ENCODE measurements at places on chromosomes 7 and 10. TPM values are rescaled to one million over a fixed set of nuclear protein-coding genes. Genes with fewer than 3 reads are reported as not detected.

The UNCX gene
- total RNA-seq = not detected

The SHH gene
- total RNA-seq = 10.0 TPM

The EBF3 gene
- total RNA-seq = 0.53 TPM

The FAM25C gene
- not detected for total RNA-seq

The GOLGA7B gene
- 0.09 TPM for total RNA-seq

The CALD1 gene
- total RNA-seq = 205 TPM

The PNLIPRP2 gene
- total RNA-seq = 0.94 TPM

The SEMA3A gene
- 0.88 TPM for total RNA-seq

DNA sequence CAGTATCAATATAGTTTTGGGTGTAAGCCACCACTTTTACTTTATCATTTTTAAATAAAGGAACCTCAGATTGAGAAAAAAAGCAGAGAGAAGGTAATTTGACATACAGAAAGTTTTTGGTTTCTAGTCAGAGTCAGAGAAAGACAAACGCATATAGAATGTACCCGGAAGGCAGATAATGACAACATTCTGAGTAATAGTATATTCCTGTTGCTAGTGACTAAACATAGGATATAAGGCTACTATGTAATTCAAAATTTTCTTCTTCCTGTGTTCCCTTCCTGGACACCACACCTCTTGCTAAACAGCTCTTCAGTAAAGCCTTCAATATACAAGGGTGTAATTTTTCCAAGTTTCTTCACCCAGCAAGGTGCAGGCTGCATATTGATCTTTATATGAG lies 597.6 kb downstream of the PCDH15 start:
- H3K36me3 ChIP-seq = no peaks in the 10 kb centered on the region
- no peaks in the 10 kb centered on the region for H3K4me1 ChIP-seq
- H3K27me3 ChIP-seq = no peaks in the 10 kb centered on the region
- H3K4me3 ChIP-seq = no peak overlapping the region
- no peak for DNase-seq

DNA sequence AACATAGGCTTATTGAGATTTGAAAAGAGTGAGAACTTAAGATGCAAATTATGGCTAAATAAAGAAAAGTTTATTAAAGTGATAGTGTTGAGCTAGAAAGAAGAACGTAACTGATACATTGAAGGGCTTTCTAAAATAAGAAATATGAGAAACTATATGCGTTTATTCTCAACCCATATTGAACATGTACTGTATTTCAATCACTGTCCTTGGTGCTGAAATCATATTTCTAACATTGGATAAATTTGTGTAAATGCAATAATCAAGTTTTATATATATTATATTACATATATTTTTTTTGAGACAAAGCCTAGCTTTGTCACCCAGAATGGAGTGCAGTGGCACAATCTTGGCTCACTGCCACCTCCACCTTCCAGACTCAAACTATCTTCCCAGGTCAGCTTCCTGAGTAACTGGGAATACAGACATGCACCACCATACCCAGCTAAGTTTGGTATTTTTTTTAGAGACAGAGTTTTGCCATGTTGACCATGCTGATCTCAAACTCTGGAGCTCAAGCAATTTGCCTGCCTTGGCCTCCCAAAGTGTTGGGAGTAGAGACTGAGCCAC lies 1065.8 kb downstream of the REEP3 start:
- no peaks in the 10 kb centered on the region for H3K27me3 ChIP-seq
- no peak overlapping the region for H3K27ac ChIP-seq
- no peaks in the 10 kb centered on the region for H3K4me1 ChIP-seq

DNA sequence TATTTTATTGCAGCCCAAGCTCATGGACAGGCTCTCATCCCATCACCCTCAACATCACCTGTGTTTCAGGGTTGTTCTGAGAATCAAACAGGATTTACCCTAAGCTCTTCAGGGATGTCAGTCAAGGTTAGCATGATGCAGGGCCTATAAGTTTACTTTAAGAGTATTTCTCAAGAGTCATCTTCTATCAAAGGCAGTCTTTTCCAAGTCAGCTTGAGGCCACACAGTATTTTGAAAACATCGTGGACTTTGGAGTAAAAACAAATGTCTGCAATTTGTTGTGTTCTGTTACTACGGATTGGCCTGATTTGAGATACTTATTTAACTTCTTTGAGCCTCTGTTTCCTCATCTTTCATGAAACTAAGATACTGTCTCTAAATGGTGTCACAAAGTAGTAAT lies 42.0 kb upstream of the NRP1 start:
- H3K27me3 ChIP-seq = no peaks in the 10 kb centered on the region
- no peak overlapping the region for H3K4me3 ChIP-seq
- DNase-seq = no peak
- no peaks in the 10 kb centered on the region for H3K4me1 ChIP-seq

DNA sequence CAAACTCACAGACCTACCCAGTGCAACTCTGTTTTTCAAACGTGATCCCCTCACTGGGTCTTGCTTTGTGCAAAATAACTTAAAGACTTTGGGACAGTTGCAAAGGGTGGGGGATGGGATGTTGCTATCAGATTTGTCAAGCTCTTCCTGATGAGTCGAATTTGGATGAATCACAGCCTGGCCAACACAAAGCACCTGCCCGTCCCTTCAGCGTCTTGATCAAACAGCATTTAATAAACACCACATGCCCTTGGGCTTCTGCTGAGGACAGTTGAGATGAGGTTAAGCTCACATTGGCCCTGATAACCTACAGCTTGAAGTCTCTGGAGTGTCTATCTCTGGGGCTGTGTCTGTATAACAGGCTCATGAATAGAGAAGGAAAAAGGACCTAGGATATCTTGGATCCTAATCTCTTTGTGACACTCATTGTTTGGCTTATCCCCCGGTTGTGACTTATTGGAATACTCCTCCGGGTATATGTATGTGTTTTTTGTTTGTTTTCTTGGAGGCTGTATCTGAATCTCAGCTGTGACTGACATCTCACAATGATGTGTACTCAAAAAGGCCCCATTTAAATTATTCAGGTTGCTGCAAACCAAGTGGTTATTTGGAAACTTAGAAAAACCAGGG lies 132.6 kb upstream of the NAMPT start:
- no peak overlapping the region for H3K4me3 ChIP-seq

DNA sequence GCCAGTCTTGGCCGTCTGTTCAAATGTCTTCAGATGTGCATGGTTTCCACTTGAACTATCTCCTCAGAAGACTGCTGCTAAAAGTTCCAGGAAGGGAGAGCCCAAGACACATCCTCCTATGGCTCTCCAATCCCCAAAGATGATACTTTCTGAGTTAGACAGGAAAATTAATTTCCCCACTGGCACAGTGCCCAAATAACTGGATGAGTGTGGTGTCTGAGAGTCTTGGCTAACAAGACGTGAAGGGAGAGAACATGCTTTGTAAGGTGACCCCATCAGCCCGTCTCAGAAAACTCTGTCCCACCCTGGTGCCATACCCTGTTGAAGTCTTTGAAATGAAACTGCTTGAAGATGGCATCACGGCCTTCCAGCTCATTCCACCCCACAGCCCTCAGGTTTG lies 2.9 kb downstream of the PCBD1 start:
- peaks cover 23% of the 10 kb centered on the region for H3K36me3 ChIP-seq
- peak overlapping the region; percentile 37 for H3K27ac ChIP-seq
- H3K4me3 ChIP-seq = no peak overlapping the region

DNA sequence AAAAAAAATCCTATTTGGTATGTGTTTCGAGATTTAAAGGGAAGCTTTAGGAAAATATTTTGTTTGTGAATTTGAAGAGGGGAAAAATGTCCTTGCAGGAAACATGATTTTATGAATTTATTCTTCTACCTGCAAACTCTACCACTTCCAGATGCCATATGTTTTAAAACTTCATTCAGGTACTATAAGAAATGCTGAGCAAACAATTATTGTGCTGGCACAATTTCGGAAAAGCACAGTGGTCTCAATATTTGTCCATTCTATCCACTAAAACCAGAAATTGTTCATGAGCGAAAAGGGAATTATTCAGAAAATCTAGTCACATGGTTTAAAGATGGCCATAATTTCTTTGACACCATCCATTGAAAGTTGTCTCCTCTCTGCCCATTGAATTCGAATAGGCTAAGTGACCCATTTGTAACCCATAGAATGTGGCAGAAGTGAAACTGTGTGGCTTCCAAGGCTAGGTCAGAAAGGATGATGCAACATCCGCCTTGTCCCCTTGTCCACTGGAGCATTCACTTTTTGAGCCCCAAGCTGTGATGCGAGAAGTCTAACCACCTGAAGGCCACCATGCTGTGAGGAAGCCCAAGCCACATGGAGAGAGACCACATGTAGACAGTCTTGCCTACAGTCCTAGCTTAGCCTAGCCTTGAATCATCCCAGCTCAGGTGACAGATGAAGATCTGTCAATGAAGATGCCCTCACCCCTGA lies 189.8 kb upstream of the PRKCQ start:
- H3K36me3 ChIP-seq = no peaks in the 10 kb centered on the region
- DNase-seq = no peak
- no peaks in the 10 kb centered on the region for H3K4me1 ChIP-seq
- no peaks in the 10 kb centered on the region for H3K27me3 ChIP-seq
- no peak overlapping the region for H3K4me3 ChIP-seq
- H3K27ac ChIP-seq = no peak overlapping the region

DNA sequence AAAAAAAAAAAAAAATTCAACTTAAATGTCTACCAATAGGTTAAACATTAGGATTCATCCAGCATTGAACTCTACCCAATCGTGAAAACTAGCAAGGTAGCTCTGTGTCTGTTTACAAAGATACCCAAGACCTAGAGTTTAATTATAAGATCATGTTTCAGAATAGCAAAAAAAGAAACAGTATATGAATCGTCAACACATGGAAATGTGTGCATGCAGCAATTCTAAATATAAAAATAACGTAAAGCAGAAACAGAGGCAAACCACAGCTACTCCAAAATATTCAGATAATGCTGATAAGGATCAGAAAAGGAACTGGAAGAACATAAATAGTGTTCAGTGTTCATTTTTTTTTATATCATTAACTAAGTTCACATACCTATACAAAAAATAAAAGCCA lies 68.7 kb downstream of the AFAP1L2 start:
- H3K27me3 ChIP-seq = no peaks in the 10 kb centered on the region
- H3K27ac ChIP-seq = no peak overlapping the region
- H3K4me3 ChIP-seq = no peak overlapping the region
- no peaks in the 10 kb centered on the region for H3K4me1 ChIP-seq

DNA sequence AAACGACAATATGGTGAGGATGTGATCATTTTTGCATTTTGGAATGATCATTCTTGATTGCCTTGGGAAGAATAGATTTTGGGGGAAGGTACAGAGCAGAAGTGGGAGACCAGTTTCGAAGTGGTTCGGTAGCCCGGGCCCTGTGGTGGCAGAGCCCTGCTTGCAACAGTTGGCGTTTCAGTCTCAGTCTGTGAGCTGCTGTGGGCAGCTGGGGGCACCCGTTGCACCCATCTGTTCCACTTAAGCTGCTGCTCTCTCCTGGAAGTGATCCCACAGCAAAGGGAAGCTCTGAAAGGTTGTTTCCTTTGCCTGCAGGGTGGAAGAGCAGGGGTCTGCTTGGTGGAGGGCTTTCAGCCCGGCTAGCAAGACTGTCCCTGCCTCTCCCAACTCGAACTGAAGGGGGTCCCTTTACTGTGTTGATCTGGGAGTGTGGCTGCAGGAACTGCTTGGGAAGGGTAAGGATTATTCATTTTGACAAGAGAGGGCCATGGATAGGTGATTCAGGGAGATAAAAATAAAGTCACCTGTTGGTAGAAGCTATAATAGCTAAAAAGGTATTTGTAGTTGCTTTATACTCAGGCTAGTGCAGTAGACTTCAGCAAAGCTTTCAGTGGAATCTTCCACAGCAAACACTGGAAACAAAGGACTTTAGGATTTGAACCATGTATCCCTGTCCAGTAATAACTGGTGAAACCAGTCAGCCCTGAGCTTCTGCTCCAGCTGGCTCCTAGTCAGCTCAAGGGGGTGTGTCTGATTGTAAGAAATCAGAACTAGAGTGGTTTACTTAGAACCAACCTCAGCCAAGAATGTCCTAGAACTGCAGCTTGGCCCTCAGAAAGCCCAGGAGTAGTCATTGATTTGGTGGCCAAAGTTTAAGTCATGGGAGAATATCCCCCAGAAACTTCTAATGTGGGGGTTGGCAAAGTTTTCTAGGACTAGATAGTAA lies 53.1 kb upstream of the PDCD4 start:
- no peak for DNase-seq
- H3K36me3 ChIP-seq = no peaks in the 10 kb centered on the region
- H3K27ac ChIP-seq = no peak overlapping the region
- H3K4me3 ChIP-seq = no peak overlapping the region
- H3K4me1 ChIP-seq = peaks cover 18% of the 10 kb centered on the region
- H3K27me3 ChIP-seq = no peaks in the 10 kb centered on the region

DNA sequence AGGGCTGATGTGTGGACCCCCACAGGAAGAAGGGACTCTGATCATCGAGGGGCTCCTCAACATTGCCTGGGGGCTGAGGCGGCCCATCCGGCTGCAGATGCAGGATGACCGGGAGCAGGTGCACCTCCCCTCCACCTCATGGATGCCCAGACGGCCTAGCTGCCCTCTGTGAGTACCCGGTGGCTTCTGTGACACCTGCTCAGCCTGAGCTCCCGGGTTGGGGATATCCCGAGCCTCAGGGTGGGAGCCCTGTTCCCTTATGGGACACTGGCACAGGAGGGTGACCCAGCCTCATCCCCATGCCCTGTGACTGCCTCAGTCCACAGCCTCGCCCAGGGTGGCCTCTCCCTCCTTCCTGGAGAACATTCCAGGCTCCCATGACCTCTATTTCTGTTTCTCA lies 3.9 kb upstream of the DEPP1 start:
- H3K27ac ChIP-seq = peak overlapping the region; percentile 71
- H3K36me3 ChIP-seq = no peaks in the 10 kb centered on the region
- H3K4me1 ChIP-seq = peaks cover 41% of the 10 kb centered on the region
- no peaks in the 10 kb centered on the region for H3K27me3 ChIP-seq

DNA sequence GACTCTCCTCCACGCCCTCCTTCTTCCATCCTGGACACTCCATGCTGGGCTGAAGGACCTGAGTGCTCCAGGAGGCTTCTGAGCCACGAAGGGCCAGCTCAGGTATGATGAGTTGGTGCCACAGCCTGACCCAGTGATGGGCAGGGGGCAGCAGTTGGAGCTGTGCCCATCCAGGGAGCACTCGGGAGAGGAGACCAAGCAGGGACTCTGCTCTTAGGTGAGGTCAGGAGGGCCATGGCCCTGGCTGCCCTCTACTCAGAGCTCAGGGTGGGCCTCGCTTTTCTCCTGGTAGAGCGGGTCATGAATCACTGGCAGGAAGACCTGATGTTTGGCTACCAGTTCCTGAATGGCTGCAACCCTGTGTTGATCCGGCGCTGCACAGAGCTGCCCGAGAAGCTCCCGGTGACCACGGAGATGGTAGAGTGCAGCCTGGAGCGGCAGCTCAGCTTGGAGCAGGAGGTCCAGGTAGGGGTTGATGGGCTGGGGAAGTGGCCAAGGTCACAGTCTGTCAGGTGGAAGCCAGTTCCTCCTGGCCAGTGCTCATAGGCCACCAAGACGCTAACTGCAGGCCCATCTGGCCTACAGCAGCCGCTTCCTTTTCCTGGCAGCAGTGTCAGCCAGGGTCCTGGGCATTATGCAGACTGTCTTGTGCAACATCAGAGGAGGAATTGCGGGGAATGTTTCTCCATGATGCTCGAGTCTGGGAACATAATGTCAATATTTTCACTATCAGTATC lies 50.8 kb downstream of the ALOX5 start:
- no peak overlapping the region for H3K4me3 ChIP-seq
- peak; percentile 60 for DNase-seq
- H3K27ac ChIP-seq = peak overlapping the region; percentile 62
- H3K4me1 ChIP-seq = peaks cover 10% of the 10 kb centered on the region
- H3K36me3 ChIP-seq = no peaks in the 10 kb centered on the region
- peaks cover 11% of the 10 kb centered on the region for H3K27me3 ChIP-seq

Measured in adrenal gland (tissue), 19 donors.